ENCODE measurements at places on chromosomes 3 and 15.

DNA sequence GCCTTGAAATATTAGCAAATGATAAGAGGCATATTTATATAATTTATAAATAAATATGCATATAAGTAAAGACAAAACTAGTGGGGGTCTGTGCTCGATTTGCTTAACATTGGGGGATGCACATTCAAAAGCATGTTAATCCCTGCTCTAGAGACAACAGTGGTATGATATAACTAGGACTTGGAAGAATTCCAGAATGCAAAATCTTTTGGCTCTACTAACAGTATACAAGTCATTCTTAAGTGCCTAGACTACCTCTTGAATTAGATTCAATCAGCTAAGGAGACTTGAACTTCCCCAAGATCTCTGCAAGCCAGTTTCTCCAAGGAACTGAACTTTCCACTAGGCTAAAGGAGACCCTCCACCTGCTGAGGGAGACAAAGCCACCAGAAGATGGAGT, 282.7 kb upstream of the RORA start:
- no peak for DNase-seq

DNA sequence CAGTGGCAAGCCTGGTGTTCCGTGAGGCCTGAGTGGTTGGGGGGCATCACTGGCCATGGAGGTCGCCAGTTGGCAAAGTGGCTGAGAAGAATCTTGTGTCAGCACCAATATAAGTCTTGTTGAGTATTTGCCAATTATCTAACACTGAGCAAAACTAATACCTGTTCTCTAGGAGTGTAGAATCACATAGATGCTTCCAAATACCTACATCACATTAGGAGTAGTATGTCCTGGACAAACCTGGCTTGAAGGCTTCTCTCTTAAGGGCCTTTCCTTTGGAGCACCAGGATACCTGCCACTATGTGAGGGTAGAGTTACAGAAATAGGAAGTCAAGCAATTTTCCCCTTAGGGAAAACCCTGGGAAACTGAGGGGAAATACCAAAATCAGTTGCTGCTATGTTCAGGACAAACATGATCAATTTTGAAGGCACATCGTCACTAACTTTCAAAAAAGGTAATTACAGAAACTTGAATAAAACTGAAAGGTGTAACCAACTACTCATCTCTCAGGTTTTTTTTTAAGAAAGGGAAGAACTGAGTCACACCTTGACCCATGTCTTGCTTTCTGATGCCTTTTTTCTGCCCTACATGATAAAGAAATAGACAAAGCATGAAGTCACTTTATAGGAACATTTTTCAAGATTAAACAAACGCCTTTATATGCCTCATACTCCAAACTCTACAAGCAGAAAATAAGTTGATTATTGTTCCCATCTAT, 100.4 kb downstream of the IMPG2 start:
- no peak for DNase-seq

DNA sequence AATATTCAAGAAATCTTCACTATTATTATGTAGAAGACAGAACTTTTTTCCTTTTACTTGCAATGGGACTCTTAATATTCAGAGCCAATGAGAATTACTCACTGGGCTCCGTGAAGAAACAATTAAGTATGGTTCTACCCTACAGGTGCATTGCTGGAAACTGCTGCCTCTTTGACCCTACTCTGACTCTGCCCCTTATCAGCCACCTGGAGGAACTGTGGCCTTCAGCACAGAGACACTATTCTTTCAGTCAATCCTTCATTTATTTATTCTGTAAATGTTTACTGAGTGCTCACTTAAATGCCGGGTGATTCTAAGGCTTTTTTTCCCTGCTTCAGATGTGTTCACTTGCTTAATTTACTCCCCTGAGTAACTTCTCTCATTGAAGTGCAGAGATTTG, 163.2 kb downstream of the SYNPR start:
- no peak for DNase-seq

- no peak for DNase-seq
These were observed 46.4 kb downstream of the DNASE1L3 start for GRCh38 chr3:58164199-58164879.

GRCh38 chr3:98482717-98483482, 14.6 kb upstream of the OR5K2 start:
- no peak for DNase-seq

- no peak for DNase-seq
These were observed 13.6 kb downstream of the LMOD3 start for GRCh38 chr3:69108811-69109210.

GRCh38 chr3:61253756-61254155, 2.5 kb upstream of the FHIT start:
- no peak for DNase-seq

GRCh38 chr3:162398554-162398953, 901.9 kb downstream of the OTOL1 start:
- DNase-seq = no peak

- DNase-seq = no peak
These were observed 1.3 kb downstream of the PXK start for GRCh38 chr3:58334013-58334321.

DNA sequence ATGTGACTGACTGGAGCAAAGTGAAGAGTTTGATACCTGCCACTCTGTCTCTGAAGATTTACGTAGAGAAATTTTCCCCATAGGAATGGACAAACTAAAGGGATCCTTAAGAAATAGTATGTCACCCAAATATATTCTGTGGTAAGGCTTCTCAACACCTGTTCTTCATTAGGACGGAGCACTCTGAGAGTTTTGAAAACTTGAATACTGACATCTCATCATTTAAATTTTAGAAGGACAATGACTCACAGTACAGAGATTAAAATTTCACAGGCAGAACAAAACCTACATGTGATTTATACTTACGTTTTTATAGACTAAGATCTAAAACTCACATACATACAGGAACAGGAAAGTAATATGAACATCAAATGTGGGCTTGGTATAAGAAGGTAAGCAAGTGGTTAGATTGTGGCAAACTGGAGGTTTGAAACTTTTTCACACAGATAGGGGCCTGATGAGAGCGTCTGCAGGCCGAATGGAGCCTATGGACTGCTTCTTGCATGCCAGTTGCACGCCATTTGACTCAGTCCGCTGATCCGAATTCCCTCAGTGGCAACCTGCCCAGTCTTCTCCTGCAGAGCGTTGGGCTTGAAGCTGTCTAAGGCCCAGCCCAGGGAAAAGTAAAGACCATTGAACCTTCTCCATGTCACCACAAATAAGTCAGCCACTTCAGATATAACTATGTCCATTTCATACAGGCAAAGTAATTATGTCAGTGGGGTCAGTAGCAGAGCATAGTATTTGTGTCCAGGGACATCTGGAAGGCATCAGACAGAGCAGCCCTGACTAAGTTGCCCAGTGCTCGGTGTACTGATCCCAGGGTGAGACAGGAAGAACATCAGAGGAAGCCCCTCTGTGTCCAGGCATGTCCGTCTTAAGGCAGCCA, 45.7 kb downstream of the ZBTB38 start:
- DNase-seq = no peak

- no peak for DNase-seq
These were observed 11.4 kb downstream of the DET1 start for GRCh38 chr15:88535100-88535499.

DNA sequence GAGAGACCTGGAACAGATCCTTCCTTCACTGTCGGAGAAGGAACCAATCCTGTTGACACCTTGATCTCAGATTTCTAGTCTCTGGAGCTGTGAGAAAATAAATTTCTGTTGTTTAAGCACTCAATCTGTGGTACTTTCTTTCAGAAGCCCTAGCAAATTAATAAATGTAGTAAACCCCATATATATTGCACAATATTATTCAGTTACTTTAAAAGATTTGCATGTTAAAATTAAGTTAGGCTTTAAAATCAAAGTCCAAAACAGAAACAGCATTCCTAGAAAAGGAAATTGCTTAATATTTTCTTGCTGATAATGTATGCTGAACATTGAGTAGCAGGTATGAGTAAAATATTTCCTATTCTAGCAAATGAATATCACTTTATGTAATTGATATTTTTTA, 113.2 kb downstream of the LEKR1 start:
- DNase-seq = no peak

- no peak for DNase-seq
These were observed 611.5 kb downstream of the AGBL1 start for GRCh38 chr15:86691091-86691663.

DNA sequence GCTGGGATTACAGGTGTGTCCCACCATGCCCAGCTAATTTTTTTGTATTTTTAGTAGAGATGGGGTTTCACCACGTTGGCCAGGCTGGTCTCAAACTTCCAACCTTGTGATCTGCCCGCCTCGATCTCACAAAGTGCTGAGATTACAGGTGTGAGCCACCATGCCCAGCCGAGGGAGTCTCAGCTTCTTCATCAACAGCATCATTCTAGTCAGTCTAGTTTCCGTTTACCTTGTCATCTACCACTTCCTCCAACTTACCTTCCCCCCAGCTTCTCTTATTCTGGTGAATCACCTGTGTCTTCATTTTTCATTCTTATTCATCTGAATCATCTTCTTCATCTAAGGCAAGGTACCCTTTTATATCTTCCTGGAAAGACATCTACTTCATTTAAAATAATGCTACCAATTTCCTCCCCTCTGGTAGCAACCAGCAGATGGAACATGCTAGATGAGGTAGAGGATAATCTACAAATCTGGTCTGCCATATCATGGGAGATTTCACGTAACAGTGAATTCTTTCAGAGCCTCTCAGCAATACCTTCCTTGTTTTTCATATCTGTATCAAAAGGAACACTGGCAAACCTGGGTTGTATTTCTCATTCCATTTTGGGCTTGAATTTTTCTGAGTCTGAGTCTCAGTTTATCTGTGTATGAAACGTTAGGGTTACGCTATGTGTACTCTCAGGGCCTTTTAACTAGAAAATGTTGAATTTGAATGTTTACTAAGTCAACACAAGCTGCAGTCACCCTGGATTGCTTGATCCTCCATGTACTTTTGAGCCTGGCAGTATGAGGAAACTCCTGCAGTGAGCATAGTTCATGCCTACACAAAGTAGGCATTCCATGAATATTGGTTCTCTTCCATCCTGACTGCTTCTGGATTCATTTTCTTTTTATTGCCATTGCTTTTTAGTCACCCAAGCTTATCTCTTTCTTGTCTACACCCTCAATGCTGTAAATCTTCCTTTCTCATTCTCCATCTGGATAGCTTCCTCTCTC, 16.8 kb downstream of the LPP start:
- DNase-seq = no peak

DNA sequence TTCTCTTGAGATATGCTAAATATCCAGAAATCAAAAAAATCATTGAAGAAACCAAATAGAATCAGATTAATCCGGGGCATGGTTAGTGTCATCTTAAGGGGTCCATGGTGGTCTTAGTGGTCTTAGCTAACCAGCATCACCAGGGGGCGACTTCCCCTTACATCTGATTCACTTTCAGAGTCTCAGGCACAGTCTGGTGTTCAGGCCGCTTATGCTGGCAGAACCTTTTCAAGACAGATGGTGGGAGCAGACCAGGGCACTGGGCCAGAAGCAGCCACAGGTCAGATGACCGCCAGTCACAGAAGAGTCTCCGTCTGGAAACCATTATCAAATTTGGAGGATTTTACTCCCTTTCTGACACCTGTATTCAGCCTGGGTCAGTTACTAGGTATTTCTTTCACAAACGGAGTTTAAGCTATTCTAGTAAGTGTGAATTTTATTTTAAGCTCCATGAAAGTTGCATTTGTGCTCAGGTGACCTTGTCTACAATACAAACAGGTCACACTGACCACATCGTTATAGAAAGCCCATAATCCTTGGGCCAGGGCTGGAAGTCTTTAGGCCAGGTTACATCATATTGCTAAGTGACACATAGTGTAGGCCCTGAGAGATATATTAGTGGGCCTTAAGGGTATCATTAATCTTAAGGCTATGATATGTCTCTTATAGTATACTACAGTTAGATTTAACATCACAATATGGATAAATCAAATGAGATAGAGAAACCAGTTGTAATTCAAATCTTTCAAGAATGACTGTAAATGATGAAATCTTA, 365.5 kb downstream of the GBE1 start:
- DNase-seq = no peak

GRCh38 chr3:122979211-122979610, 48.4 kb downstream of the SEMA5B start:
- no peak for DNase-seq

DNA sequence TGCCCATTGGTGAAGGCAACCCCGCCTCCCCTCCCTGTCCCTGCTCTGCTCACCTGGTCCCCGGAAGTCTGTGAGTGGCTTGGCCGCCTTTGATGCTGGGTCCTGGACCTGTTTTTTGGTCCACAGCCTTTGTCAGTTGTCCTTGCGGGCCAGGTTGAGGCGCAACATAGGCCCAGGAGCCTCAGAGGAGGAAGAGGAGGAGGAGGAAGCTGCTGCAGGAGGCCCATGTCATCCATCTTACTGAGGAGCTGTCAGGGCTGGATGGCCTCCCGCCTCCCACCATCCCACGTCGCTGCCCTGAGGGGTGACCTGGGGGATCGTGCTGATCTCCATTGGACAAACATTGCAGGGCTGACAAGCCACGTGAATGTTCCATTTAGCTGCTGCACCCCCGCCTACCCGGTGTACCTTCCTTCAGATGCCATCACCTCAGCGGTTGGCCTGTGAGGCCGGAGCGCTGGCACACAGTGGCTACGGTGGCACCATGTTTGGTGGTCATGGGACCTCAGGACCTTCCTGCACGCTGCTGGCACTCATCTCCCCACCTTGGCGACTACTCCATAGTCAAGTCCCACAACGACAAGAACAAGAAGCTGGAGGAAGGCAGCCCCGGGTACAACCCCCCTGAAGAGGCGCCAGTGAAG, 106.3 kb downstream of the SMAD6 start:
- no peak for DNase-seq

GRCh38 chr3:184489268-184489841, 72.2 kb upstream of the EPHB3 start:
- no peak for DNase-seq
